ENCODE measurements at places on chromosomes 3 and 15.

GRCh38 chr3:75180235-75180944, 483.7 kb upstream of the FRG2C start:
- DNase-seq = no peak

- DNase-seq = no peak
Measured at GRCh38 chr15:55003965-55004873, 192.5 kb downstream of the RSL24D1 start.

DNA sequence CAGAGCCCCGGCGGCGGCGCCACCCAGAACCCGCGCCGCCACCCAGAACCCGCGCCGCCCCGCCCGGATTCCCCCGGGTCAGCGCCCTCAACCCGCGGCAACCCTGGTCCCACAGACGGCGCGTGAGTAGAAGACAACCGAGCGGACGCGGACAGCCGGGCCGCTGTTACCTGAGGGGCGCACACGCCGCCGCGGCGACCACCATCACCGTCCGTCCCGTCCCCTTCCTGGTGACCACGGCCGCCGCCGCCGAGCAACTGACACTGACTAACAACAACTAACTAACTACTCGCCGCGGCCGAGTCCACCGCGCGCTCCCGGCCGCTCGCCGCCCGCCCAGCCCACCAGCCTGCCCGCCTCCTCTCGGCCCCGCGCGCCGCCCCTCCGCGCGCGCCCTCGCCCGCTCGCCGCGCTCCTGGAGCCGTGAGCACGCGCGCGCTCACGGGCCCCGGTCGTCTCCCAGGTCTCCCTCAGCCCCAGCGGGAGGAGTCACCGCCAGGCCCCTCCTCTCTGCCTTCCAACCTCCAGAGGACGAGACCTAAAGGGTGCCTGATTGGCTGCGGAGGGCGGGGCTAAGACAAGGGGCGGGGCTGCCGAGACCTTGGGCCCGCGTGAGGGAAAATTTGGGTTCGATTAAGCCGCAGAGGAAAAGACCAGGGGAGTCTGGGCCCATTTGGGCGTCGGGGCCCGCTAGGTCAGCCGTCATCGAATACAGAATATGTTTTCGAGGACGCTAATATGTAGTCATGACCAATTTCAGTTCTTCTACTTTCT, at the start of gene PEAK1:
PEAK1 (minus strand) TSS at position 269 of the 774 bp plus-strand sequence. CDS start 238,178 bp downstream, outside the sequence.
- DNase-seq = peak; percentile 99

DNA sequence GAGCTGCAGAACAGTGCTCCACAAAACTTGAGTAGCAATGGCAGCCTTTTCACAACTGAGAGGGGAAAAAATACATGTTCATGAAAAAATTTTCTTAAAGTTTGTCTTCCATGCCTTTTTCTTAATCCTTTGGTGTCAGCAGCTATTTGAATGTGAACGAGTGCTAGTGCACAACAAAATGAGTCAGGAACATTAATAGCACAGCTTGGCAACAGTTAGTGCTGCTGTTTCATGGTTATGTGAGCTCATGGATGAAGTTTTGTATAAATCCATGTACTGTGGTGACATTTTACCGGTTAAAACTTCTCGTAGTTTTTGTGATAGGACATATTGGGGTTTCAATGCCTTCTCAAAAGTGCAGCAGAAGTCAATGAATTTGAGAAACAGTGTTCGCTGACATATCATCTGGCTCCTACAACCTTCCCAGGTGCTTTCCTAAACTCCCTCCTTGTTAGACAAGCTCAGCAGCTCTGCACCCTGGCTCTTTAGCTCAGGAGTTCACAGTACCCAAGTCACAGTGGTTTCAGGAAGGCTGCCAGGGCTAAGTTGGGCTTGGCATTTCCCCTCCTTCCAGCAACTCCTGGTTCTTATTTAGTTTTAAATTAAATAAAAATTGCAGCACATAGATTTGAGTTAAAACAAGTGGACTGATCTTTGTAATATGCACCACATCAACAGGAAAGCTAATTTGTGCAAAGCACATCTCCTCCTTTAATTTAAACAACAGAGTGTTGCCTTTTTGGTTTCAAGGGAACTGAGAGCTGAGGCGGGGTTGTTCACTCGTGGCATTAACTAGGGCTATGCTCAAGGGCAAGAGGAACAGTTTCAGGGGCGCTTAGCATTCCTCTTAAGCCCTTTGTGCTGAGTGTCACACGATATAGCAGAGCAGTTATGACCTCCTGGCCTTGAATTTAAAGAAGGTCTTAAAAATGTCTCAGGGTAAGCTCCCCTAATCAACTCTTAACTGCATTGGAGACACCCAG, 362.8 kb downstream of the CHST2 start:
- no peak for DNase-seq
